ENCODE measurements at places on chromosomes 11 and 22.

- no peak for DNase-seq
Measured at GRCh38 chr11:22851477-22851876, 8.8 kb downstream of the CCDC179 start.

DNA sequence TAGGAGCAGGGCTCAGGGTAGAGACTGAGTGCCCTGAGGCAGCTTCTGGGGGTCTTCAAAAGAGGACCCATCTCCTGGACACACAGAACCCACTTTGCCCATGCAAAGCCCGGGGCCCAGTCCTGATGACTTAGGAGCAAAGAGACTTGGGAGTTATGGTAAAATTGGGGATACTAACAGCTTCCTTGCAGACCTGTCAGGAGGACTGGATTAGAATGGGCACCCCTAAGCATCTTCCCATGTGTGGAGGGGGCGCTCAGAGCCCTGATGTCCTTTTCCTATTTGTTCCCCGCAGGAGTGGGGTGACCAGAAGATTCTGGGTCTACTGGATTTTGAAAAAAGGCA lies 100.0 kb downstream of the WNT7B start:
- DNase-seq, result no peak

DNA sequence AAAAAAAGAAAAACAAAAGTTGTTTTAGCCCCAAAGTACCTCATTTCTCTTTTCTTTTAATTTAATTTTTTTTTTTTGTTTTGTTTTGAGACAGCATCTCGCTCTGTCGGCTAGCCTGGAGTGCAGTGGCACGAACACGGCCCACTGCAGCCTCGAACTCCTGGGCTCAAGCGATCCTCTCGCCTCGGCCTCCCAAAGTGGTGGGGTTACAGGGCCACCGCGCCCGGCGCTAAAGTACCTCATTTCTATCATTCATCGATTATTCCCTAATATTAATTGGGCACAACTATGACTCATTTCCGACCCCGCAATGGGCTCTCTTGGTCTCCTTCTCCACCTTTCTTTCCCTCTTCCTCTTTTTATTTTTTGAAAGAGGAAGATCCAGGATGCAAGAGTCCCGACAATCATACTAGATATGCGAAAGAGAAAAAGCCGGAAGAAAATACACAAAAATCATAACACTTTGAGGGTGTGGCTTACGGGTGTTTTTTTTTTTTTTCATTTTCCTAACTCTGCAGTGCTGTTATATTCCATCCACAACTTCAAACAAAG lies 475 bp upstream of the AIP start:
- DNase-seq, result no peak

- no peak for DNase-seq
Measured at GRCh38 chr11:31326470-31327148, 42.9 kb downstream of the DCDC1 start.

DNA sequence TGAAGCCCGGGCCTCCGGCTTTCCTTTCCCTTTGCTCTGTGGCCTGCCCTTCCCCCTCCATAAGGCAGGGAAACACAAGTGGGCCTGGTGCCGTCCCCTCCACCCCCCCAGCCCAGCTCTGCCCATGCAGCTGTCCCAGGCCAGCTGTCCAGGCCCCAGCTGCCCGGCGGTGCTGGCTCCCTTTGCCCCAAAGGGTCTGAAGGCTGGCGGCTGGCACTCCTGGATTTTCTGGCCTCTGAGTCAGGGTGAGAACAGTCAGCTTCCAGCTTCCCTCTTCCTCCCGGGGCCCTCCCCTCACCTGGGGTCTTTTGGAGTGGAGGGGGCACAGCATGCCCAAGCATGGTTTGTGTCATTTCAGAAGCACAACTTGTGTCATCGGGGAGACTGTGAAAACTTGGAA lies 27.8 kb downstream of the CD82 start:
- no peak for DNase-seq

- DNase-seq, result peak; percentile 31
Measured at GRCh38 chr22:31313366-31314147, 21.3 kb upstream of the PIK3IP1 start.

- no peak for DNase-seq
Measured at GRCh38 chr11:27022659-27023251, 17.9 kb upstream of the BBOX1 start.

DNA sequence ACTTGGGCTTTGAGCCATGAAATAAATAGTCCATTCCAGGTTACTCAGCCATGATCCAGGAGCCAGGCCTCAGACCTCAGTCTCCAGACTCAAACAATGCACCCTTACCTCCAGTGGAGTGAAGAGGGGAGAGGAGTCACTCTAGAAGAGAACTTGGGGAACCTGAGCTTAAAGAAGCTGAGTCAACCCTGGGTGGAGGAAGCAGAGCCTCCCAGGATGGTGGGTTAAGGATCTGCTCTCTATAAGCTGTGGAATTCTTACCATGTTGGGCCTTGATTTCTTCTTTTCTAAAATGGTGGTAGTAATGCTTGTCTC lies 113.2 kb downstream of the NECTIN1 start:
- no peak for DNase-seq

- no peak for DNase-seq
Measured at GRCh38 chr22:49204599-49205482, 622.8 kb downstream of the BRD1 start.

DNA sequence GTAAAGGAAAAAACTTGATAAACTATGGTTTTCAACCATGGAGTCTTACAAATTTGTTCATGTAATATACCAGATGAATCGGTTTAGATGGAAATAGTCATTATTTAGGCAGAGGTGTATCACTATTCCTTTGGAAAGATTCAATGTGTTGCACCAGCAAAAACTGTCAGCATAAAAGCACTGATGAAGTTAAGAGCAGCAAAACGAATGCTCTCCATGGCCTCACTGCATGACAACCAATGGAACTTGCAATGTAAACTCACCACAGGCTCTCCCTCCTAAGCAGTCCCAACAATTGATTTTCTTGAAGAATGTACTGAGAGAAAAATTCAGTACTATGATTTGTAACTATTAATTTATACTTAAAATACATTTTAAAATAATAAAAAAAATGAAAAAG lies 139.9 kb downstream of the FCHSD2 start:
- DNase-seq, result no peak

GRCh38 chr11:74909385-74909784 lies 39.5 kb downstream of the XRRA1 start:
- DNase-seq, result no peak

DNA sequence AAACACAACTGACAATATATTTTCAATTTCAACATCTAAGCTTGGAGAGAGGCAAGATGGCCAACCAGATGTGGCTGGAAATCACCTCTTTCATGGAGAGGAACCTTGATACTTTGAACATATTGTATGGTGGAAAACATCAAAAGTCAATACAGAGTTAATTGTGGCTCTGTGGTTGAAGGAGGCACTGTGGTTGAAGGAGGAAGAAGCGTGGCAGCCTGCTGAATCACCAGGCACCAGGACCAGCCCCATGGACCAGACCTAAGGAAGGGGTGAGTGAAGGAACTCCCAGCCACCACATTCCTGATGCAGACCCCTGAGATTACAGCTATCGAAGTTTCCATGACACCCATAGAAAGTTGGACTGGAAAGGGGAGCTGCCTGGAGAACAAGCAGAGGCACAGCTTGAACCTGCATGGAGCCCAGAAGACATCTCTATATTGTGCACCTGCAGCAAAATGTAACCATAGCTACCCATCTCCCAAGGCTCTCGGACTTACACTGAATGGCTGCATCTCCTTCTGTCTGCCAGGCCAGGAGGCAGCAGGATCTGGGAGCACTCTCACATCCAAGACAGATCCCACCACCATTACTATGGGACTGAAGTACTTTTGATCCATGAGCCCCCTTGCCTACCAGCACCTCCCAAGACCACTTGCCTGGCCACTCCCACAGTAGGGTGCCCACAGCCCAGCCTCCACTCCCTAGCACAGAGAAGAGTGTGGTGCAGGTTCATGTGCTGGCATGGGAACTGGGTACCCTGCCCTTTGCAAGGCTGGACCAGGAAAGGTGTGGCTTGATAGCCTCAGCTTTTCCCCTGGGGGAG lies 79.8 kb upstream of the SC5D start:
- DNase-seq, result no peak

- DNase-seq, result no peak
Measured at GRCh38 chr11:19848219-19848618, 135.6 kb downstream of the NAV2 start.

- DNase-seq, result no peak
Measured at GRCh38 chr11:82960779-82961143, 59.2 kb downstream of the DDIAS start.
